AG09309 (cell line): ENCODE measurements at places on chromosomes 2 and 18.

DNA sequence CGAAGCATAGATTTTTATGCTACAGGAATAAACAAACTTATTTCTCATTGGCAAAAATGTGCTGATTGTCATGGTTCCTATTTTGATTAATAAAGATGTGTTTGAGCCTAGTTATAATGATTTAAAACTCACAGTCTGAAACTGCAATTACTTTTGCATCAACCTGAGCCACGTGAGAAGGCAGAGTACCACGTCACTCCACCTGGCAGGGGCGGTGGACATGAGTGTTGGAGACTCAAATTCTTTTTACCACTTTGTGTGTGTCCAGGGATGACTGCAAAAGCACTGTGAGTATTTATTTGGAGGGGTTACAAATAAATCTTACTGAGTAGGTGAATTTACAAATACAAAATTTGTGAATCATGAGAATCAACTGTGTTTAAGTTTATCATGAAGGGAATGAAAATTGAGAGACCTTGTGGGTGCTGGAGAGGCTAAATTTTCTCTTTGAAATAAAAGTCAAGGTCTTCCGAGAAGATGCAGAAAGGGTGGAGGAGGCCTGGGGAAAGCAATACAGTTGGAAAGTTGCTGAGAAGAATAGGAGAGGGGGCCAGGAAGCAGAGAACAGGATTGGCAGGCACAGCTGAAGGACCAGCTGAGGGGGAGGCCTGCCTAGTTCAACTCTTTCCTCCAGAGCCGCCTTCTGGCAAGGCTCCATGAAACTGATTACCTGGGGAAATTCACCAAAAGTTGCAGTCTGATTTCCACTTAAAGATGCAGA, 316.4 kb downstream of the MYCN start:
- DNase-seq = no peak

DNA sequence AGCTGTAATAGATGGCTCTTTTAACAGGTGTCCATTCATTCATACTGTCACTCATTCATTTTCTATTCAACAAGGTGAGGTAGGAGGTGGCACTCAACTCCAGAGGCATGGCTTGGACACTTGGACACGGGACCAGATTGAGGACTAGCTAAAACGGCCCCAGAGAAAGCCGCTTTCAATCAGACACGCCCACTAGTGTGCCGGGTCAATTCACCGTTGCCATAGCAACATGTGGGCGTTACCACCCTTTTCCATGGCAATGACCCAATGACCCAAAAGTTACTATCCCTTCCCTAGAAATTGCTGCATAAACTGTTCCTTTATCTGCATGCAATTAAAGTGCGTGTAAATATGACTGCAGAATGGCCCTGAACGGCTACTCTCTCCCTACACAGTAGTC, 49.2 kb upstream of the LGALSL start:
- no peak for DNase-seq

GRCh38 chr2:215442401-215442787, 6.5 kb upstream of the FN1 start:
- no peak for DNase-seq

- DNase-seq = no peak
These were observed 343.4 kb upstream of the HS6ST1 start for GRCh38 chr2:128662051-128662471.

- no peak for DNase-seq
These were observed 11.9 kb upstream of the ACTR3 start for GRCh38 chr2:113877711-113878598.

GRCh38 chr18:25061395-25061794, 290.6 kb downstream of the ZNF521 start:
- no peak for DNase-seq

DNA sequence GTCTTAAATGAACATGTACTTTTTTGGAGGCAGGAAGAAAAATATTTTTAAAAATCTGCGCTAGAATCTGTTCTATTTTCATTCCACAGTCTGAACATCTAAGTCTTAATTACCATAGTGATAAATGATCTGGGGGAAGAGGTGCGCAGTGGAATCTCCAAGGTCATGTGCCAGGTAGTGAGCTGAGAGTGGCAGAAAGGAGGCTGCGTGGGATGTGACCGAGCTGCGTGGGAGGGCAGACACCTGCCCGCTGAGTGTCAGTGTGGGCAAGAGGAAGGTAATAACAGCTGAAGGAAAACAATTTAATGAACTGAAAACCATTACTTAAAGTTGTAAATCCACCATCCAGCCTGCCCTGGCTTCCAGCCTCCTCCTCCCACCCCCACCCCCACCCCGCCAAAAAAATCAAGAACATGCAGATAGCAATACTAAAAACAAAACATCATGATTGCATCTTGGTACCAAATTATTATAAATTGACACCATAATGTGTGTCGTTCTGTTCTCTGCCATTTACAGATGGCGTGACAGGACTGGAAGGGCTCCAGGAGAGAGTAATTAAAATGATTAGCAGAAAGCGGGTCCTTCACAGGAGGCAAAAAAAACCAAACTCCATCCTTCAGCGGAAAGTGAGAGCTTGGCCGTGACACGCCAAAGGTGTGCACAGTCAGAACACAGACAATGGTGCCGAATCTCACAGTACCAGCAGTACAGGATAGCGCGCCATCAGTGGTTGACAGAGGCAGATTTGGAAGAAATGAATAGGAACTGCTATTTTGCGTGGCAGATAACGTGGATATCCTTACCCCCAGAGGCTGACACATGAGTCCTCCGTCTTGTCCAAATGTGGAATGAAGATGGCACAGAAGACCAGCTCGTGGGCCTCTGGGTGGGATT, 11.4 kb upstream of the DTNB start:
- no peak for DNase-seq

DNA sequence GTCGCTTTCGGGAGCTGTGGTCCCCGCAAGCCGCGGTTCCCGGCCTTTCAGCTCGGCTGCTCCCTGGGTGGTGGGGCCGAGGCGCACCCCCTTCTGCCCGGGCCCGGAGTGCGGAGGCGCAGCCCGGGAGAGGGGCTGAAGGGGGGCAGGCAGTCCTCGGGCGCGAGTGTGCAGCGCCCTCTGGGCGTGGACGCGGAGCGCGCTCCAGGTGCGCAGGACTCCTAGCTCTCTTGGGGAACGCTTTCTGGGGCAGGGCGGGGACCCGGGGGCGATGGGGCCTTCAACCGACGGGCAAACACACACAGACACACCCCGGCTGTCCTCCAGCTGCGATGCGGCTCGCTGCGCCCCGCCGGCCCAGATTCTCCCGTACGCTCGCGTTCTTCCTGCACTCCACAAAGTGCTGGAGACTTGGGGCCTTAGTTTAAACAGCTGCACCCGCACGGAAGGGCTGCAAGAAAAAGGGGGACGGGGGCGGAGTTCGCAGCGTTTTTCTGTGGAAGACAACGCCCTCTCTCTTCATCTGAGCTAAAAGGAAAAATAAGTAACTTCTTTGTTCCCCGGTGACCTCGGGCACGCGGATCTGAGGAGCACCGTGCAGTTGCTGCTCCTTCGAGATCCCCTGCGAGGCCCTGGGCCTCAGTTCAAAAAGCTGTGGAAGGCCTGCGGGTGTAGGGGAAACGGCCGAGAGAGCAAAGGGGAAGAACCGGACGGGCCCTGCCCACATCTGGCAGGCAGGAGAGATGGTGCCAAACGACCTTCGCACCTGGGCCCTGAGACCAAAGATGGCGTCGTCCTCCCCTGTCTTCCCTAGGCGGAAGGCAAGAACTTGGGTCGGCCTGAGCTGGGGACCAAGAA, 593 bp upstream of the SDC1 start:
- peak; percentile 10 for DNase-seq

DNA sequence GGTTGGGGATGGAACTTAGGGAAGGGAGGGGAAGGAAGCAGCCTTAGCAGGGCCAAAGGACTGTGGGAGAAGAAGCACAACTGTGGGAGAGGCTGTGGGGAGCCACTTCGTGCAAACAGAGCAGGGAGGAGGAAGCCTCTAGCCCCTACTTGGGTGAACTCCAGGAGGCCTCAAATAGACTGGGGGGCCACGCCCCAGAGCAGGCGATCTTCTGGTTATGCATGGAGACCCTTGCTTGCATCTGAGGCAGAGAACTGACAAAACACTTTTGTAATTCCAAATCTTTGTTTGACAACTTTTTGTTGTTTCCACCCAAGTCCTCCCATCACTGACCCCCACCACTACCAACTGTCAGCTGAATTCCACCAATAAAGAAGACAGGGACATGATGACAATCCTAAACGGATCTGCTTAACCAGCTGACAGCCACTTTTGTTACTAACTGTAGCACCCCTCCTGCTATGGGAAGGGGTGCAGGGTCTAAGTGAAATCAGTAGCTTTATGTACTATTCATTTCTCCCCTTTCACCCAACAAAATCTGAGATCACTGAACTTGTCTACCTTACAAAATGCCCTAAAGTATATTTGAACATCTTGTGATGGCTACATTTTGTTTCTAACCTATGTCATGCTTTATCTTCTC, 80.5 kb upstream of the CPO start:
- no peak for DNase-seq

GRCh38 chr18:50647792-50648191, 87.9 kb downstream of the MAPK4 start:
- no peak for DNase-seq

- DNase-seq = no peak
These were observed 11.7 kb upstream of the EDAR start for GRCh38 chr2:109000738-109001137.

- DNase-seq = no peak
These were observed 35.7 kb downstream of the KANSL3 start for GRCh38 chr2:96602330-96602823.

GRCh38 chr2:119324685-119325270, 41.9 kb downstream of the C2orf76 start:
- no peak for DNase-seq

DNA sequence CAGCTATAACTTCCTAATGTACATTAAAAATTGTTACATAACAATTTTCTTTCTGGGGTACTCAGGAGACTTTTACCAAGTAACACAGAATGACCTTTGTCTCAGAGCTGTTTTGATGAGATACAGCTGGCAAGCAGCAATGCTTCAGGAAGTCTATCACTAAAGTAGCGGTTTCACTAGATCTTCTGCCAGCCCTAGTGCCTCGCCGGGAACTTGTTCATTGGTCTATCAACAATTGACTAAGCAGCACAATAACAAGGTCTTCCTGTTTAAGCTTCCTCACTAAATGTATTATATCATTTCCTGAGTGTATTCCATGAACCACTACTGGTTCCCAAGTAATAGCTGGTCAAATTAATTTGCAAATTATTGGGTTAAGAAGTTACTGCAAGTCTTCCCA, 69.2 kb downstream of the TRIP12 start:
- DNase-seq = no peak

- no peak for DNase-seq
These were observed 602.2 kb downstream of the GALR1 start for GRCh38 chr18:77851802-77852201.

- no peak for DNase-seq
These were observed 111.3 kb downstream of the EML6 start for GRCh38 chr2:54834721-54835120.

DNA sequence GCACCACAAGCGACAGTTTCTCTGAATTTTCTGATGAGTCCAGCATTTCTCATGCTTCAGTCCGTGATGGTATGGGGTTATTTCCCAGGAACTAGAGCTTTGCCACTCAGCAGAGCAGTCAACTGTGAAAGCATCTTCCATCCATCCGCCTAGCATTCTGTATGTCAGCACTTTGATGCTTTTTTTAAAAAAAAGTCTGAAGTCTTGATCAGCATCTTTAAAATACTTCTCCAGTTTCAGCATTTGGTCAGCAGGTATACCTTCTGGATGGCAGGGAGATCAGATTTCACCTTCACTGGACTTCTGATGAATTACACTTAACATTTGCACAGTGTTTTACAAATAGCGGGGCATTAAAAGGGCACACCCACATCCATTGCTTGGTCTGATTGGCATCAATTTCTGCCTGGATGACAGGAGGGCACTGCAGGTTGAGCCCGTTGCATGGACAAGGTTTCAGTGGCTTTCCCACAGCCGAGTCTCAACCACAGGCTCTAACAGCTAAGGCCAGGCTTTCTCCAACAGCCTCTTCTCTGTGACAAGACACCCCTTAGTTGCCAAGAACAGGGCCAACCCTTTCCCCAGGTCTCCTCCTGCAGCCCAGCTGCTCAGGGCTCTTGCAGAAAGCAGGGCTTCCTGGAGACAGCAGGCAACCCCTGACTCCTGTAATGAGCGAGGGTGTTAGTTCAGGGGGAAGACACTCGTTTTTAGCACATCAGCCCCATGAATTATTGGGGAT, 54.0 kb downstream of the EMILIN2 start:
- DNase-seq = no peak
